ENCODE measurements at places on chromosomes 3 and 15.

DNA sequence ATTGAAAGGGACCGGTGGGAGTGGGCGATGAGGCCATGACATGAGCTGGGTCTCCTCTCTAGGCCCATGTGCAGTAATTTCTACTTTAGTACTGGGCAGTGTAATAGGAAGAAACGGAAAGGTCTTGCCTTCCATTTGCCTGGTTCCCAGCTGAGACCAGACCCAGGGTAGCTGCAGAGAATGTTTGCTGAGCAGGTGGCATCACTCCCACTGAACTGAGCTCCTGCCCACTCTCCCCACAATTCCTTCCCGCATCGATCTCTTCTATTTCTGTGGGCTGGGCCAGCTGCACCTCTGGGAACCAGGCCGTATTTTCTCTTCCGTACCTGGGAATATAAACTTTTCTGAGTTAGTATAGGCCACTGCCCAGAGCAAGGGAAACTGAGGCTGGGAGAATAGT lies 15.8 kb downstream of the ESYT3 start:
- no peak for DNase-seq

GRCh38 chr15:75654201-75654907 lies 6.6 kb downstream of the SNX33 start:
- DNase-seq: no peak

GRCh38 chr3:45312836-45313493 lies 75.4 kb upstream of the LARS2 start:
- no peak for DNase-seq

DNA sequence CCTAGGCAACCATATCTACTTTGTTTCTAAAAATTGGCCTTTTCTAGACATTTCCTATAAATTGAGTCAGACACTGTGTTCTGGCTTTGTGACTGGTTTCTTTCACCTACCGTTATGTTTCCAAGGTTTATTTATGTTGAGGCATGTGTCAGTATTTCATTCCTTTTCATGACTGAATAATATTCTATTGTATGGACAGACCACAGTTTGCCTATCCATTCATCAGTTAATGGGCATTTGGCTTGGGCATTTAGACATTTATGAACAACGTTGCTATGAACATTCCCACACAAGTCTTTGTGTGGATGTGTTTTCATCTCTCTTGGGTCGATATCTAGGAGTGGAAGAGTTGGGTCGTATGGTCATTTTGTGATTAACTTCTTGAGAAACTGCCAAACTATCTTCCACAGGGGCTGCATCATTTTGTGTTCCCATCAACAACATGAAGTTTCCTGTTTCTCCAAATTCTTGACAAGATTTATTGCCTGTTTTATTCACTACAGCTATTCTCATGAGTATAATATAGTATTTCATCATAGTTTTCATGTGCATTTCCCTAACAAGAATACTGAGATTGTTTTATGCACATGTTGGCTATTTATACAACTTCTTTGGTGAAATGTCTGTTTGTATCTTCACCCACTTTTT lies 3.5 kb upstream of the EFCC1 start:
- DNase-seq: no peak

GRCh38 chr3:88926221-88926620 lies 181.2 kb upstream of the EPHA3 start:
- DNase-seq: no peak

- no peak for DNase-seq
Observed at GRCh38 chr3:190449801-190450200, at the start of gene TMEM207. Gene TMEM207, minus strand, starts transcription at chr3:190449901. Its CDS starts 92 bp downstream, at chr3:190449809.

DNA sequence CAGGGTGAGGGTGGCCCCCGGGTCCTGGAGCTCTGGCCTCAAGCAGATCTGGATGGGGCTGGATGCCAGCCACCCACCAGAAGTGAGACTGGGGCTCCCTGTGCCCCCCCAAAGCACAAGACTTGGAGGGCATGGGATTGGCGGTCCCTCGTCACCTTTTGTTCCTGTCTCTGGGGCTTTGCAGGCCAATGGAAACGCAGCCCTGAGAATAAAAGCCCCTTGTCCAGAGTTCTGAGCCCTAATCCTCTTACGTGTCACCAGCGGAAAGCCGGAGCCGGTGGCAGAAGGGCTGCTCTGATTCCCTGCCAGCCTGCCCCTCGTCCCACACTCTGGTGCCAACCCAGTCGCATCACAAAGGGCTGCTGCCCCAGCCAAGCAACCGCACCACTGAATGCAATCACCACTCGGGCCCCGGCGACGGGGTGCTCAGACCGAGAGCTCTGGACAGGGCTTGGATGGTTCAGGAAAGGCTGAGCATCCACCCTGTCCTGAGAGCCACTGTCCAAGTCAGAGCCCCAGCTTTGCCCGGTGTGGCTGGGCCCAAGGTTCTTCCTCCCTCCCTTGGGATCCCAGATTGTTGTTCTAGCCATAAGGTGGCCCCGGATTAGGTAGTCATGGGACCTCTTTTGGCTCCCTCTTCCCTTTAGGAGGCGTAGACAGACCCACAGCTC lies 22.8 kb upstream of the ELP6 start:
- peak; percentile 40 for DNase-seq

DNA sequence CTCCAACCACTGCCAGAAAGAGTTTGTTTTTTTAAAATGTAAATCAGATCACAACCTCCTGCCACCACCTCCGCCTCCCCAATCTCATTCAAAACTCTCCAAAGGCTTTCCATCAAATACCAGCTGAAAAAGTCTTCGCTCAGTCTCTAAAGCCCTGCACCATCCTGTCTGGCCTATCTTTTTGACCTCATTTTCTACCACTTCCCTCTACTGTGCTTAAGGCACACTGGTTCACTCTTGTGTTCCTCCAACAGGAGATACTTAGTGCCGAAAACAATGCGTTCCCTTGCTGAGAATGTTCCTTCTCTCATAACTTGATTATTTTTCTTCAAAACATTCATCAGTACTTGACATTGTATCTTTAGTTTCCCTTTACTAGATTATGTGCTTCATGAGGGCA lies 3.5 kb downstream of the BTBD1 start:
- no peak for DNase-seq

- DNase-seq: no peak
Observed at GRCh38 chr3:75042941-75043340, 428.5 kb upstream of the CNTN3 start.

- DNase-seq: no peak
Observed at GRCh38 chr3:186717039-186717457, at the start of gene KNG1. Gene KNG1, plus strand, starts transcription at chr3:186717359. Its CDS starts 184 bp downstream, at chr3:186717543.

- no peak for DNase-seq
Observed at GRCh38 chr3:47283193-47283537, 421 bp downstream of the KLHL18 start.

DNA sequence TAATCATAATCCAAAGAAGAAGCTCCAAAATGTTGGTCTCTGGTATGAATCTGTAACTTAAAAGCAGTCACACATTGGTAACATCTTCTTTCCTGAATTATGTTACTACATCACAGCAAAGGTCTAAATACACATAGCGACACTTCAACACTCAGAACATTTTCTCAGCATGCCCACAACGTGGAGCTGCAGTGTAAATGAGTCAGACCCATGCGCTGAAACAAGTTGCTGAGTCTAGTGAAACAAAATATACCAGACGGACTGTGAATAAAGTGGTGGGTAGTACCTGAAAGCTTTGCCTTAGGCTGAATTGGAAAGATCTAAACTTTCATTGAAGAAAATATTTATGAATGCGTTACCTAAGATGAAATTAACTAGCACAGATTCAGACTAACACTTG lies 33.2 kb upstream of the GOLGA8B start:
- no peak for DNase-seq

DNA sequence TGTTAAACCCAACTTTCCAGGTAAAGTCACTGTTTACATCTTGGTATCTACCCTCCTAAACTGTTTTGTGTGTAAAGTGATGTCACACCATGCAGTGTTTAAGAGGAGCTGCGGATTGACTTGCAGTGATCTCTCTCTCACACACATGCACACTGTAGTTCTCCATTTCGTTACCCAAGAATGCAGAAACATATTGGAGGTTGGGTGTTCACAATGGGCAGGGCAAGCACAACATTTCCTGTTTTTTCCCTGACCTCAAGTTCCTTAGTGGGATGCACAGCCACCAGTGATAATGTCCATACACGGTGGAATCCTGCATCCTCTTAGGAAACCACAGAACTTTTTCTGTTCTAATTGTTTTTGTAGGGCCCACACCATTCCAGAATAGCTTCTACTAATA lies 85.3 kb upstream of the CFAP20DC start:
- no peak for DNase-seq

DNA sequence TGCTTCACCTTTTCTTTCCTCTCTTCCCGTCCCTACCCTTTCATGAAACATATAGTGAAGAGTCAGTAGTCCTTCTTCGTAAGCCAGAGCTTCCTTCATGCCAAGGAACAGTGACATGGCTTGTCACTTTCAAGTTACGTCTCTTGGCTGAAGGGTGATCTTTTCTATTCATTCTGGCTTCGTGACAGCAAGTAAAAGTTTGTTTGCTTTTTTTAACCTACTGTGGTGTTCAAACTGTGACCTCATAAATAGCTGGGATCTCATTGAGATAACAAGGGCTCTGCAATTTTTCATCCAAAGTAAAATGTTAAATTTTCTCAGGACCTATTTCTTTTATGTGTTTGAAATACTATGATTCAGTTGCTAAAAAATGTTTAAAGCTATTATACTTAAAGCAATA lies 10.5 kb downstream of the CDIN1 start:
- DNase-seq: no peak

GRCh38 chr3:145519398-145520047 lies 641.5 kb downstream of the PLOD2 start:
- DNase-seq: no peak

DNA sequence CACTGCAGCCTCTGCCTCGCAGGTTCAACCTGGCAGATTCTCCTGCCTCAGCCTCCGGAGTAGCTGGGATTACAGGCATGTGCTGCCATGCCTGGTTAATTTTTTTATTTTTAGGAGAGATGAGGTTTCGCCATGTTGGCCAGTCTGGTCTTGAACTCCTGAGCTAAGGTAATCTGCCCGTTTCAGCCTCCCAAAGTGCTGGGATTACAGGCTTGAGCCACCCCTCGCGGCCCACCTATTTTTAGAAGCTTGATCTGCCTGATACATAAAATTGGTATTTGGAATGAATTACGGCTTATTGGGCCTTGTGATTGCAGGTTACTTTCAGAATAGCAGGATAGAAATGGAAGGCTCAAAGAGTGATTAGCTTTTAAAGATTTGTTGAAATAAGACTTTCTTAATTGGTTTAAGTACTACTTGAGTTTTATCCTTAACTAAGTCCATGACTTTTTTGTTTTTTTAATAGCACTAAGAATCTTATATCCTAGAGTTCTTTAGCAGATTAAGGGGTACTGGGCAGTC lies 25.0 kb downstream of the GMPS start:
- no peak for DNase-seq

- DNase-seq: no peak
Observed at GRCh38 chr15:90022905-90023700, 22.0 kb downstream of the ZNF710 start.

DNA sequence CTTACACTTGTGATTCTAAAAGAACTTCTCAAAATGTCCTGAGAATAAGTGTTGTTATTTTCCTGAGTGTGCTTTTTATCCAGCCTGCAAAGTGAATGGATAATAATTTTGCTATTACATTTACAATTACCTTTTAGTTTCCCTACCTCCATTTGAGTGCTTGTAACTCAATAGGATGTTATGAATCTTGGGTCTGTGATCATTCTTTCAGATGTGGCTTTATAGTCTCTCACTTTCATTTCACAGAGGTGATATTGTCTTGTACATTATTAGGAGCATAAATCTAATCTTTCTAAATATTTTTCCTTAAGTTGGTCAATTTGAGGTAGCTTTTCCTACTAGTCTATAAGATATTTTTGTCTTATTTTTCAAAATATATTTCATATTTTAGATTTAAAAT lies 386.3 kb upstream of the EPHA6 start:
- DNase-seq: no peak

DNA sequence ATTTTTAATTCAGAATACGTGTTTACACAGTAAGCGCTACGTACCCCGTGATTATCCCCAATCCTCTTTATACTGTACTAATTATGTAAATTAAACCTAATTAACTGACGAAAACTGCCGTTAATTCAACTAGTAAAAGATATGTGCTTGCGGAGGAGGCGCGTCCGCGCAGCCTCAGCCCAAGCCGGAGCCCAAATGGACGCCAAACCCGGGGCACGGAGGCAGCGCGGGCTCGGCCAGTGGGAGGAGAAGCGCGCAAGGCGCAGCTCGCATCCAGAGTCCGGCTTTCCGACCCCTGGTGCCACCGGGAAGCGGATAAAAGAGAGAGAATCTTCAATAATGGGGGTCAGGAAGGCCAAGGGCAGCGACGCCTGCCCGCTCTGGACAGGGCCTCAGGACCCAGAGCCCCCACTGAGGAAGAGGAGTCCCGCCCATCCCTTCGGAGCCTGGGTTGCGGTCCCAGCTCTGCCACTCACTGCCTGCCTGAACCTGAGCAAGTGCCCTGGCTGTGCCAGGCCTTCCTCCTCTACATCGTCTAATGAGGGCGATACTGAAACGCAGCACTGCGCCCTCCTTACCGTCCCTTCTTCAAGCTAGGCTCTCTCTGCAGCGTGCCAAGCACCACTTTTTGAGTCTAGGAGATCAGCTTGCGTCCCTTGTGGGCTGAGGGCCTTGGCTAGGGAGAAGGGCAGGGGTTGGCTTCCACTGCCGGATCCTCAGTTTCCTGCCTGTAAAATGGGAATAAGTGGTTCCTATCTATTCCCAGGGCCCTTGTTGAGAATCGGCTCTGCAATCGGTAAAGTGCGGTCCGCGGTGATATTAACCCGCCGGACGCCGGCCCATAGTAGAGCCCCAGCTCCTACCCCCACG lies 5.0 kb upstream of the SKOR1 start:
- no peak for DNase-seq

DNA sequence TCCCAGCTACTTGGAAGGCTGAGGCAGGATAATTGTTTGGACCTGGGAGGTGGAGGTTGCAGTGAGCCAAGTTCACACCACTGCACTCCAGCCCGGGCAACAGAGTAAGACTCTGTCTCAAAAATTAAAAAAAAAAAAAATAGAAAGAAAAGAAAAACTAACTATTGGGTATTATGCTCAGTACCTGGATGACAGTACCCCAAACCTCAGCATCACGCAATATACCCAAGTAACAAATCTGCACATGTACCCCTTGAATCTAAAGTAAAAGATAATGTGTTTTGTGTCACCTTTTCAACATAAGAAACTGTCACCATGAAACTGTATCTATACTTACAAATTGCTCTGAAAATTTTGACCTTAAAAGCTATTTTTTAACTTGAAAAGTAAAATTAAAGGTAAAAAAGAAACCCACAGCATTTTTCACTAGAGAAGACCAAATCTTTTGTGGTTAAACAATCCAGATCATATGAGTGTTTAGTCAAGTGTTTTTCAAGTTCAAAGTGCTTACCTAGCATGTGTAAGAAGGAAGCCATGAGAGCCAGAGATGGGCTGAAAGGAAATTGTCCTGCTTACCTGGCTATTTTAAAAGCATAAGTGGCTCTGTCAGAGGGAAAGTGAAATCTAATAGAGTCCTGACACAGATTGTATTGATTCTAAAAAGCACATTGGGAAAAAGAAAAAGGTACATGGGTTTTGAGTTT lies 50.5 kb downstream of the MYO1E start:
- no peak for DNase-seq

- DNase-seq: no peak
Observed at GRCh38 chr3:37652851-37653250, 208.8 kb upstream of the CTDSPL start.

GRCh38 chr3:198080521-198081384 lies 120.7 kb downstream of the LMLN start:
- peak; percentile 54 for DNase-seq

All from amygdala (tissue), 56 donors.